ENCODE measurements at places on chromosomes 13 and 19.

DNA sequence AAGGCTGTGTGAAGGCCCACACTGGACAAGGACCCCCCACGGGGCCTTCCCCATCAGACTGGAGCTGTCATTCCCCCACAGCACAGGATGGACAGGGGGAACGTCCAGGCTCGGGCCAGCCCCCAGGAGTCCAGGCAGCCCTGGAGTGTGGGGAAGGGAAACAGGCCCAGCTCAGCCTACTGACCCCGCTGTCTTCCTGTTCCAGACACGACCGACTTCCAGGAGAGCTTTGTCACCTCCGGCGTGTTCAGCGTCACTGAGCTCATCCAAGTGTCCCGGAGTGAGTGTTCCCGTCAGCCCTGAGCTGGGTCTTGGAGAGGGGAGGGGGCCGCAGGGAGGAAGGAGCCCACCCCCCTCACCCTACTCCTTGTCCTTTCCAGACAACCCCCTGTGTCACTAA, 47.0 kb downstream of the SMIM24 start:
- DNase-seq = no peak

GRCh38 chr13:20825477-20825875, 51.7 kb upstream of the EEF1AKMT1 start:
- DNase-seq = no peak

DNA sequence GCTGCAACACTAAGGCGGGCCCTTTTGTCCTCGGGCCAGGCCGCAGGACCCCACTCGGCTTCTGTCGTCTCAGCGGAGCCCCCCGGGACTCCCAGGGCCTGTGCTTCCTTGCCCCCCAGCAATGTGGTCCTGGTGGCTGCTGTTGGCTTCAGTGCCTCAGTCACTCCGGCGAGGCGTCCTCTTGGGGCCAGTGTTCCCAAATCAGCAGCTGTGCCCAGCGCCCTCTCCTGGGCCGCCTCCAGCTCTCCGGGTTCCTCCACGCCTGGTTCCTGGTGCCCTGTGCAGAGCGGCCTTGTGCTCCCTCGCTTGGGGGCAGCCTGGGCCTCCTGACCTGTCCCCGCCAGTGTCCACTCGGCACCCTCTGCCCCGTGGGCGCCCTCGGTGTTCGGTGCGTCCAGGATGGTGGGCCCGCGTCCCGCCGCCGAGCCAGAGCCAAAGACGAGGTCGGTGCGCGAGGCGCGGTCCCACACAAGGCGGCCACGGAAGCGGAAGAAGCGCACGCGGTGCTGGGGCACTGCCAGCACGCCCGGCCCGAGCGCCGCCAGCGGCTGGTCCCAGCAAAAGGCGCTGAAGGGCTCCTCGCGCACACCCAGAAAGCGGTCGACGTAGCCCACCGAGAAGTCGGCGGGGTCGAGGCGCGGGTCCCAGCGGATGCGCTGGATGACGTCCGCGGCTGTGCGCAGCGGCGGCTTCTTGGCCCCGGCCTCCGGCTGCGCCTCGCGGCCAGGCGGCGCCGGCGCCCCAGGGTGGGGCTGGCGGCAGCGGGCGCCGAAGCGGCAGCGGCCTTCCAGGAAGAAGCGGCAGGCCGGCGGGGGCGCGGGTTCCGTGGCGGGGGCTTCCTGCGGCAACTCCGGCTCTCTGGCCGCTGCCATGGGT, 685 bp downstream of the LENG9 start:
- peak; percentile 55 for DNase-seq

DNA sequence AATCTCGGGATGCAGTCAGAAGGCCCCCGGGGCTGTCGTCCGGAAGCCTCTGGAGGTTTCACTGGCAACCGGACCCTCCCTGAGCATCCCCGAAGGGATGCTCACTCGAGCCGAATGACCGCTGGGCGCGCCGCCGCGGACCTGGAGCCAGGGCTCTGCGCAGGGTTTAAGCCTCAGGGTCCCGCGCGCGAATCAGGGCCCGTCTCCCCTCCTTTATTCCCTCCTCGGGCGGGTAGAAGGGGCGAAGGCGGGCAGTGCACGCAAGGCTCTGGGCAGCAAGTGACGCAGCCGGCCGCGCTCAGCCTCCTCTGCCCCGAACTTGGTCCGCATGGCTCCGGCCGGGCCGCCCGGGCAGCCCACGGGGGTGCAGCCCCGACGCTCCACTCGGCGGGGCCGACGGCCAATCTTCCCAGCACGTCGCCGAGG, 572 bp downstream of the SHISA2 start:
- no peak for DNase-seq

- DNase-seq = no peak
Measured at GRCh38 chr19:38557205-38557799, 60.5 kb downstream of the MAP4K1 start.

DNA sequence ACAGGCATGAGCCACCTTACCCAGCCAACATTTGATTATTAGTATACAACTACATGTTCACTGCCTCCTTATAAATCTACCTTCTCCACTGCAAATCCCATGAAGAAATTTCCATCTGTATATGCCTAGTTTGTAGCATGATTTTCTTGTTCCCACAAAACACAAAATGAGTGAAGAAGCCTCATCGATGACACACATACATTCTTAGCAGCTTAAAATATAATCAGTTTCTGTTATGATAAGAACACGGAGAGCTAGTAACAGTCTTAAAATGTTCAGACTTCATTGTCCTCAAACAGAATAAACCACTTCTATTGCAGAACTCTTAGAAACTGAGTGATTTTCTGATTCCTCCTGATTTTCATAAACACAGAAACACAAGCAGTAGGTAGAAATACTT, 740.5 kb downstream of the PCDH9 start:
- DNase-seq = no peak

DNA sequence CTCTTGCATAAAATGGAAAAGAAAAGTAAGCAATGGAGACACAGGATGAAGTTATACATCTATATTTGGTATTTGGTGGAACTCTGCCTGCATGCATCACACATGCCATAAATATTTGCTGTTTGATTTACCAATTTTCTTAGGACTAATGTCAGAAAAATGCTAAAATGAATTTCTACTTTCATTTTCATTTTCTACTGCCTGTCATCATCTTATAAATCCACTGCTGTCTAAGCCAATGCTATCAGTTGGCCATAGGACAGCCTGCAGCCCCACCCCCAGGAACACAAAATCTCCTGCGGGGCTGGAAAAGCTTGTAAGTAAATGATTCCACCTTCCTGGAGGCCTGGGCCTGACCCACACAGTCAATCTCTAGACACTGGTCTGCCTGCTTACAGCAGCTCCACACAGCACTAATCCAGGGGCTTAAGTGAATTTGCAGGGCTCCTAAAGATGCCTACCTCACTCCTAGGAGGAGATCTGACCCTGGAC, 122.0 kb downstream of the ENOX1 start:
- no peak for DNase-seq

- no peak for DNase-seq
Measured at GRCh38 chr13:44271915-44272341, 101.7 kb upstream of the SERP2 start.

DNA sequence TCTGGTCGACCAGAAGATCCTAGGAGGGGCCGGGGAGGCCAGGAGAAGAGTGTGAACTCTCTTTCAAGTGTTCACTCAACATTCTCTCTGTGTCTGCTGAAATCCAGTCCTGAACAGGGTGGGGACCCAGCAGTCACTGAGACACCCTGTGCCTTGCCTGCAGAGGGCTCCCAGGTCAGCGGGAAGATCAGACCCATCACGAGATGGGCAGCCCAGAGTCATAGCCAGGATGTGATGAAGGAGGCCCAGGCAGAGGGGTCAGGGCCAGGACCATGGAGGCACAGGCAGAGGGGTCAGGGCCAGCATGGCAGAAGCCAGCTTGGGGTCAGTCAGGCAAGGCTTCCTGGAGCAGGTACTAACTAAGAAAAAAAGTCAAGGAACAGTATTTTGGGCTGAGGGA, 9.4 kb downstream of the NUMBL start:
- no peak for DNase-seq

DNA sequence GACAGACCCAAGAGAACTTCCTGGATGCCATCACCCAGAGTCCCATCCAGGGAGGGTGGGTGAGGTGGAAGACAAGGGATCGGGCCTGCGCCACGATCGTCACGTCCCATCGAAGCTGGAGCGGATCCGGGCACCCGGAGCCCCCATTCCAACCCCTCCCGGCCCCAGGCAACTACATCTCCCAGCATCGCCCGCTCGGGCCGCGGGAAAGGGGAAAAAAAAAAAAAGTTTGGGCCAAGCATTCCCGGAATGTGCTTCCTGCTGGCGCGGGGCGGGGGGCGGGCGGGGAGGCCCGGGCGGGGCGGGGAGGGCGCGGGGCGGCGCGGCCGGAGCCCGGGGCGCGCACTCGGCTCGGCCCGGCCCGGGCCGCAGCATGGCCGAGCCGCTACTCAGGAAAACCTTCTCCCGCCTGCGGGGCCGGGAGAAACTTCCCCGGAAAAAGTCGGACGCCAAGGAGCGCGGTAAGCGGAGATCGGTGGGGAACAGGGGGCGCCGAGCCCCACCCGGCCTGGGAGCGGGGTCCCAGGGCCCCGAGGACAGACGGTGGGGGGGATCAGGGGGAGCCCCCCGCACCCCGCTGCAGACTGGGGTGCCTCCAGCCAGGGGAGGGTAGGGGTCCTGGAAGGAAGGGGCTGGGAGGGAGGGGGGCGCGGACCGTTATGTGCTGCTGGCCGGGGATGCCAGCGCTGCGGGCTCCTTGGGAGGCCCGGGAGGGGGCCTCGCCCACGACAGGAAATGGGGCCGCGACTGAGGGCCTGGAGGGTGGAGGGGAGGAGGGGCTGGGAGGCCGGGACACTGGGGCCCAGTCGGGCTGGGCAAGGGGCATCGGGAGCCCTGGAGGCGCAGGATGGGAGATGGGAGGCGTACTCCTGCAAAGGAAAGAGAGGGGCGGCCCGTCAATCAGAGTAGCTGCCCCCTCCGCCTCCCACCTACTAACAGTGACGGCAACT, at the start of gene SYDE1:
TSS of gene SYDE1 (plus strand) at position 341 of the 950 bp plus-strand sequence. CDS start at position 374, 33 bp downstream.
- DNase-seq = no peak

- DNase-seq = no peak
Measured at GRCh38 chr19:10344780-10345179, 5.4 kb upstream of the ICAM3 start.

GRCh38 chr19:14113762-14114414, 3.7 kb downstream of the PRKACA start:
- peak; percentile 52 for DNase-seq

DNA sequence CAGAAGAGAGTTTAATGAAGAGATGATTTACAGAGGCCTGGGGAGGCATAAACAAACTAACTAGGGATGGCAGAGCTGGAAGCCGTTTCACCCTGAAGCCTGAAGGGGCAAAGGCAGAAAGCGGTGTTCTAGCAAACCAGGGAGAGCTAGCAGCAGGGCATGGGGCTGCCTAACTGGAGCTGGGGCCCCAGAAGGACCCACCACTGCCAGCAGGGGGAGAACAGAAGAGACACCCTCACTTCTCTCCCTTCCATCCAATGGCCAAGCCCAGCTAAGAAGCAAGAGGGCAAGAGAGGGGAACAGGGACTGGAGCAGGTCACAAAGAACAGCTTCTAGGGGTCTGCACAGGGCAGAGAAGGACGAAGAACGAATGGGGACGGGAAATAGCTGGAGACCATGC, 195.5 kb downstream of the KATNAL1 start:
- no peak for DNase-seq

- DNase-seq = peak; percentile 10
Measured at GRCh38 chr13:49240017-49240416, 7.7 kb upstream of the CDADC1 start.

GRCh38 chr19:50214699-50215543, 11.5 kb downstream of the MYH14 start:
- no peak for DNase-seq

DNA sequence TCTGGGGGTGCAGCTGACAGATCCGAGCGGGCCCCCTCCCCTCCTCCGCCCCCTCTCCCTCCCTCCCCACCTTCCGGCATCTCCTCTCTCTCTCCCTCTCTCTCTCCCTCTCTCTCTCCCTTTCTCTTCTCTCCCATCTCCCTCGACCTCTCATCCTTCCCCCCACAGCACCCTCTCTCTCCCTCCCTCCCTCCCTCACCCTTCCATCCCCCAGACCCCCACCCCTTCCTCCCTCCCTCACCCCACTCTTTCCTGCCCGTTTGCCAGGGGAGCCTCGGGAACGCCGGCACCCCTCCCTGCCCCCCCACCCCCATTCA, 666 bp downstream of the CELF5 start:
- no peak for DNase-seq

- no peak for DNase-seq
Measured at GRCh38 chr19:46715975-46716671, 791 bp downstream of the PRKD2 start.

- DNase-seq = no peak
Measured at GRCh38 chr19:52007451-52007805, 583 bp downstream of the ZNF615 start.

DNA sequence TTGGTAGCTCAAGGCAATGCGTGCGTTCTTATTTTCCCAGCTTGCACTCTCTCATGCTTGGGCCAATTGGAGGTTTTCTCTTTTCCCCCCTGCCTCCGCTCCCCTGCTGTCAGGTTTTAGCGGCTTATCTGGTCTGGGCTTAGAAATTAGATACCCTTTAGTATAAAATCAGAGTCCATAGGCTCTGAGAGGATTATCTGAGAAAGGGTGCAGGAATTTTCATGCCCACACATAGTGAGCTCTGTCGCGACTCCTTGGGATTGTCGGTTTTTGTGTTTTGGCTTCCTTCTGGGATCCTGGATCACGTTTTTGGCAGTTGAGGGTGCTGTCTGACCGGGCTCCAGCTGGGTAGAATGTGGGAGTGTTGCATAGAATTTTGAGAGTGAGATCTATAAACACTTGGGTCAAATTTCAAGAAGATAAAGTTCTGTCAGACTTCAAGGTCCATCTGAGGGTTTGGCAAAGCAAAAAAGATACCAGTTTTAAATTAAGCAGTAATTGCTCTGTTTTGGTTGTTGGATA, 12.4 kb downstream of the CHAF1A start:
- no peak for DNase-seq

DNA sequence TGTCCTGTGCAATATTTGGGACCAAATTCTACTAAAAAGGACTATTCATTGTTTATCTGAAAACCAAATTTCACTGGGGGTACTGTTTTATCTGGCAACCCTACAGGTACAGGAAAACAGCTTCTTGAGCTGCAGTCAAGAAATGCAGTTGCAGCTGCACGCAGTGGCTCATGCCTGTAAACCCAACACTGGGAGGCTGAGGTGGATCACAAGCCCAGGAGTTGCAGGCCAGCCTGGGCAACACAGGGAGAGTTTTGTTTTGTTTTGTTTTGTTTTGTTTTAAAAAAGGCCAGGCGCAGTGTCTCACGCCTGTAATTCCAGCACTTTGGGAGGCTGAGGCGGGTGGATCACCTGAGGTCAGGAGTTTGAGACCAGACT, 11.6 kb upstream of the ZSCAN1 start:
- DNase-seq = no peak

- peak; percentile 23 for DNase-seq
Measured at GRCh38 chr19:35963514-35963913, 27.3 kb downstream of the LRFN3 start.
